Motor neuron (in vitro differentiated cells): ENCODE measurements at places on chromosomes 11 and 22. TPM values are rescaled to one million over a fixed set of nuclear protein-coding genes. Genes with fewer than 3 reads are reported as not detected.

The RFPL3 gene
- 0.31 TPM in 1 of 2 replicates, not detected in the other for total RNA-seq

The BRD1 gene
- 22.3 and 26.7 TPM in 2 replicates for total RNA-seq

The GP1BB gene
- 2.0 and 2.5 TPM in 2 replicates for total RNA-seq

The MMP13 gene
- total RNA-seq = not detected in 2 replicates

The ARVCF gene
- total RNA-seq = 41.6 and 55.6 TPM in 2 replicates

The MEI1 gene
- 3.3 and 3.5 TPM in 2 replicates for total RNA-seq

The KDM4E gene
- total RNA-seq = 0.05 and 0.13 TPM in 2 replicates

The RAG1 gene
- 0.18 and 0.36 TPM in 2 replicates for total RNA-seq
